ENCODE measurements at places on chromosomes 5 and 9.

DNA sequence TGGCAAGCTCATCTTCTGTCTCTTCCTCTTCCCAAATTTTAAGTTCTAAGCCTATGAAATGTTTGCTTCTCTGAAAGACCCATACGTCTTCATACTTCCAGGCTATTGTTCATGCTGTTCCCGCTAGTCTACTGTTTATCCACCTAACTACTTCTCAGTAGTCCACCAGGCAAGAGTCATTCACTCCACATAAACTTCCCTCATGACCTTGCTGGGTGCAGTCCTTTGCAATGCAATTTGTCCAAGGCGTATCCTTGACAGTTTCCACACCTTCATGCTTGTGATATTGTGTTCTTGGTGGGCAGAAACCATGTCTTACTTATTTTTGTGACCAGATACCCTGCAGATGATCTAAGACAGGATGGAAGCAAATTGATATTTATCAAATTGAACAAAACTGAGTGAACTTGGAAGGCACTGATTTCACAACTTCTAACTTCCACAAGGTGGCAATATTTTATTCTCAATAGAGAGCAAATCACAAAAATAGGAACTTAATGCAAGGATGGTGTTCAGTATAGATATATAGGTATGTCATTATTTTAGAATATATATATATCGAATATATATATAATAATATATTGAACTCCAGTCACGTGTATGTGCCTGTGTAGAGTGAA, 30.3 kb downstream of the TYRP1 start:
- DNase-seq = no peak

GRCh38 chr9:133477992-133478850, 678 bp downstream of the SLC2A6 start:
- DNase-seq = no peak

GRCh38 chr5:163190283-163190682, 247.1 kb upstream of the CCNG1 start:
- DNase-seq = no peak

- DNase-seq = no peak
These were observed 379.8 kb downstream of the KDM4C start for GRCh38 chr9:7137571-7137970.

- DNase-seq = no peak
These were observed 82.7 kb downstream of the HACD4 start for GRCh38 chr9:20948703-20949102.

DNA sequence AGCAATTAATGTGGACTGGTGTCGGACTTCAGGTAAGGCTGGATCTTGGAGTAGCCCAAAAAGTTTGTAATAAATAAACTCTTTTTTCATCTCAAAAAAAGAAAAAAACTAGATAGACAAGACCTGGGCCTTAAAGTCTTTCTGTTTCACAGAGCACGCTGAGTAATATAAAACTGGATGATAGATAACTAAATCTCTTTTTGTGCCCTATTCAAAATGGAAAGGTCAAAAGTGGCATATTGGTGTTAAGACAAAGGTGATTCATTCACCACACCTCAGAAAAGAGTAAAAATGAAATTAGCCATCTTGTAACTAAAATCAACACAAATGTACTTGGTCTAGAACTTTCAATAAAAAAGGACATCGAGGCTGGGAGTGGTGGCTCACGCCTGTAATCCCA, 30.3 kb upstream of the RFK start:
- DNase-seq = no peak

GRCh38 chr5:65858316-65858715, 68.1 kb upstream of the ERBIN start:
- no peak for DNase-seq

- DNase-seq = no peak
These were observed 30.5 kb downstream of the RXRA start for GRCh38 chr9:134356496-134357470.

- no peak for DNase-seq
These were observed 183.6 kb downstream of the GADD45G start for GRCh38 chr9:89788434-89788833.

DNA sequence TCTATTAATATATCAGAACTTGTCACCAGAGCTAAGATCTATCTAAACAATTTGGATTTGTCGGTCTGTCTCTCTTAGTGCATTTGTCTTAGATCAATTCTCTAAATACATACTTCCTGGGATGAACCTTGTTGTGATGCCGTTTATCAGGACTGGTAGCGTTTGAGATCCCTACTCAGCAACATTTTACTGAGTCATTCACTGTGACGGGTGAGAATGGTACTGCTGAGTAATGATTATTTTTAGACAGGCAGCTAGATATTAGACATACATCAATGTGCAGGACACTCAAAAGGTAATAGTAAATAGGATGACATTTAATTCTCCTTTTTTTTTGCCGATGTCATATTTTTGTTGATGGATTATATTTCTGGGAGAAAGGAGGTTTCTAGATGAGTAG, 209.0 kb downstream of the CSNK1G3 start:
- no peak for DNase-seq

GRCh38 chr5:180047667-180048066, 23.9 kb downstream of the RNF130 start:
- no peak for DNase-seq

DNA sequence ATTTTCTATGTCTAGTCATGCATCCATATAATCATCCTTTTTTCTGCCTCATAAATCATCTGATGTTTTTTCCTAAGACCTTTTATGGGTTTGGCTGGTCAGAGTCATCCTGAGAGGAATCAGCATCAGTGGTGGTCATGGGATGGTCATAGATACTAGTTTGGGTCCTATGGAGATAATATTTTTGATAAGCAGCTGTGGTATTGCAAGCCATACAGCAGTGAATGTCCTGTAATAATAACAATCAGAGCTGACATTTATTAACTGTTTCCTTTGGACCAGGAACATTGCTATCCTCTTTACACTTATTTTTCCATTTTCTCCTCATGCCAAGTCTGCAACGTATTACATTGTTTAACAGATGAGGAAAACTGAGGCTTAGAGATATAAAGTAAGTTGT, 83.1 kb downstream of the TEX10 start:
- DNase-seq = no peak

DNA sequence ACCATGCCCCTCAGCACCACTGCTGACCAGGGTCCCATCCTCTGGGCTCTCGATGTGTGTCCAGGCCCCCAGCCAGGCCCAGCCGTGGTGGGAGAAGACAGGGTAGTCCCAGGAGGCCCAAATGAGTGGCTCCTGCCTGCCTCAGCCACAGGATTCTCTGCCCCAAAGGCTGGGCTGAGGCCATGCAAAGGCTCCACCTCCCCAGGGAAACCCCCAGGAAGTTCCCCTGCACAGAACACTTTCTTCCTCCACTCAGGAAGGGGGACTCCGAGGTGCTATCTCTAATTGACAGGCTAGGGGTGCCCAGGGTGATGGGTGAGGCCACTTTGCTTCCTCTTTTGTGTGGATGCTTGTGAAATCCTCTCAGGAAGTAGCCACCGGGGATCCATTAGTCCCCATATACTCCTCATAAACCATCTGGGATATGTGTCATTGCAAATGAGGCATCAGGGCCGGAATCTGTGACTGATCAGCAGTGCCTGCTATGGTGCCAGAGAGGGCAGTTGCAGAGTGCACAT, 23.1 kb upstream of the TDRD7 start:
- peak; percentile 34 for DNase-seq

DNA sequence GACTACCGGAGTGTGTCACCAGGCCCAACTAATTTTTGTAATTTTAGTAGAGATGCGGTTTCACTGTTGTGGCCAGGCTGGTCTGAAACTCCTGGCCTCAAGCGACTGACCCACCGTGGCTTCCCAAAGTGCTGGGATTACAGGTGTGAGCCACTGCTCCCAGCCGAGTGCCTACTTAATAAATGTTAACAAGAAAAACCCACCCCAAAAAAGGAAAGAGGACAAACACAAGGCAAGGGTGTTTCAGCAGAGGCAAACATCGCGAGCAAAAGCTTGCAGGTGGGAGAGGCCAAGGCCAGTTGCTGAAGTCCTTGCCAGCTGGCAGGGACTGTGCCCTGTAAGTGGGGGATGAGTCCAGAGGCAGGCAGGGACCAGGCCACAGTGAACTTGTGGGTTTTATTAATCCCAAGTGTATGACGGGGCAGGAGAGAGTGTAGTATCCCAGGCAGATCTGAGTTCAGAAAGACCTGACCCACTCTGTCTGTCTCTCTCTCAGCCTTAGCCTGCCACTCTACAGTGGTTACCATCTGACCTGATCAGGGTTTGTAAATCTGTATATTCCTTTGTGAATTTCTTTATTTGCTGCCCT, 6.4 kb upstream of the FPGS start:
- no peak for DNase-seq

GRCh38 chr9:135269912-135270830, 182.7 kb downstream of the OLFM1 start:
- no peak for DNase-seq

Measured in lower leg skin (tissue), 4 donors.